Uterus (tissue), 4 donors: ENCODE measurements at places on chromosomes 7 and 10. TPM values are rescaled to one million over a fixed set of nuclear protein-coding genes. Genes with fewer than 3 reads are reported as not detected.

GRCh38 chr10:52759154-52759553 lies 13.4 kb downstream of the MBL2 start:
- H3K27me3 ChIP-seq = no peaks in the 10 kb centered on the region
- H3K4me1 ChIP-seq = no peaks in the 10 kb centered on the region
- H3K36me3 ChIP-seq = no peaks in the 10 kb centered on the region
- no peak overlapping the region for H3K4me3 ChIP-seq
- no peak for DNase-seq

GRCh38 chr10:5534880-5535856 lies 10.4 kb downstream of the CALML3 start:
- no peaks in the 10 kb centered on the region for H3K4me1 ChIP-seq
- DNase-seq = peak; percentile 5
- H3K36me3 ChIP-seq = no peaks in the 10 kb centered on the region
- no peaks in the 10 kb centered on the region for H3K27me3 ChIP-seq
- peak overlapping the region; percentile 20 for H3K27ac ChIP-seq

- H3K36me3 ChIP-seq = no peaks in the 10 kb centered on the region
- no peak overlapping the region for H3K4me3 ChIP-seq
- no peak overlapping the region for H3K27ac ChIP-seq
- no peaks in the 10 kb centered on the region for H3K4me1 ChIP-seq
These were observed 336.8 kb downstream of the DPP6 start for GRCh38 chr7:154388999-154389398.

- no peak overlapping the region for H3K27ac ChIP-seq
- DNase-seq = no peak
- H3K4me1 ChIP-seq = no peaks in the 10 kb centered on the region
- H3K36me3 ChIP-seq = no peaks in the 10 kb centered on the region
- no peak overlapping the region for H3K4me3 ChIP-seq
These were observed 42.3 kb upstream of the FOXI2 start for GRCh38 chr10:127694580-127695193.

DNA sequence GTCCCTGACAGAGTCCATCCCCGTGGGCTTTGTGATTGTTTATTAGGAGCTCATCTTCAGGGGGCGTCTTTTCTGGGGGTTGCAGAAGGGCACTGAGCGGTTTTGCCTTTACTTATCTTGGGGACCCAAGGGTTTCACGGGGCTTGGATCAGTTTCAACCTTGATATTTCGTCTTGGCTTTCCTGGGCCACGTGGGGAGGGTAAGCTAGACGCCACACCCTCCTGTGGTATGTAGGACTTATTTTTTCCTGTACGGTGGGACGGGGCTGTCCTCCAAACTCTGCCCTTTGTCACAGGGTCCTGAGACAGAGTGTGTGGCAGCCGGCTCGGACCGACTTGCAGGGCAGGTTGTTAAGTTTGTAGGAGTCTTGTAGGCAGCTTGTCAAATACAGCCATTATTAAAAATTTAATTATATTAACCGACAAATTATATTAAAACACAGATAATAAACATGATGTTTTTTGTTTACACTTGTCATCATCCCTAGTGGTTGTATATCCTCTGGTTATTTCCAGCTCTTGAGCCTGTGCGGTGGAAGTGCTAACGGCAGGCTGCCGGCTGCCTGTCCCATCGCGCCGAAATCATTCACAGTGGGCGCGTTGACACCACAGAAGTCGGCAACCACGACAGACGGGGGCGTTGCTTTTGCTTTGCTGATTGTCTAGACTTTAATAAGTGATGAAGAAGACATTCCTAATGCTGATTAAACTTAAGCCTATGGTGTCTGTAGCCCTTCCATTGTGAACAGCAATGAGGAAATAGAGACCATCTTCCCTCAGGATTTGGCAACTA lies 193.2 kb downstream of the DNAJB6 start:
- no peak overlapping the region for H3K27ac ChIP-seq
- DNase-seq = no peak
- H3K36me3 ChIP-seq = no peaks in the 10 kb centered on the region
- H3K4me3 ChIP-seq = no peak overlapping the region

GRCh38 chr10:73998929-73999691 lies 1.2 kb downstream of the VCL start:
- peak overlapping the region; percentile 69 for H3K4me3 ChIP-seq
- H3K27ac ChIP-seq = peak overlapping the region; percentile 97
- no peaks in the 10 kb centered on the region for H3K27me3 ChIP-seq

GRCh38 chr7:63012633-63013183 lies 985.9 kb upstream of the ZNF722 start:
- H3K27ac ChIP-seq = no peak overlapping the region
- no peaks in the 10 kb centered on the region for H3K36me3 ChIP-seq
- no peaks in the 10 kb centered on the region for H3K4me1 ChIP-seq
- no peaks in the 10 kb centered on the region for H3K27me3 ChIP-seq
- no peak for DNase-seq

GRCh38 chr7:120260111-120260510 lies 12.9 kb upstream of the KCND2 start:
- no peaks in the 10 kb centered on the region for H3K4me1 ChIP-seq
- H3K27me3 ChIP-seq = no peaks in the 10 kb centered on the region
- no peak for DNase-seq
- H3K36me3 ChIP-seq = no peaks in the 10 kb centered on the region

- no peak overlapping the region for H3K27ac ChIP-seq
- no peaks in the 10 kb centered on the region for H3K4me1 ChIP-seq
- H3K27me3 ChIP-seq = no peaks in the 10 kb centered on the region
- no peak for DNase-seq
These were observed 55.3 kb downstream of the TEX36 start for GRCh38 chr10:125627646-125628045.

The MICU1 gene
- 24.4 TPM for total RNA-seq

The OR2A5 gene
- total RNA-seq = not detected
